ENCODE measurements at places on chromosomes 6 and 20. TPM values are rescaled to one million over a fixed set of nuclear protein-coding genes. Genes with fewer than 3 reads are reported as not detected.

Gene RBM24
- 0.74 TPM for total RNA-seq

Gene ULBP2
- total RNA-seq: 5.8 TPM

Gene TRIM39
- total RNA-seq: 11.8 TPM

Gene OOEP
- not detected for total RNA-seq

Gene SMIM29
- total RNA-seq: 17.4 TPM

Gene SCRT2
- not detected for total RNA-seq

Gene HLA-DPB1
- 10.3 TPM for total RNA-seq

Gene VPS52
- 32.1 TPM for total RNA-seq

Gene SEL1L2
- not detected for total RNA-seq

Gene PLCB4
- total RNA-seq: 1.3 TPM

Gene GSTA2
- not detected for total RNA-seq

Gene BNIP5
- total RNA-seq: not detected

Gene MCHR2
- total RNA-seq: not detected

Gene TPX2
- 39.3 TPM for total RNA-seq
